ENCODE measurements at places on chromosomes 2 and 18.

GRCh38 chr2:99184811-99185210 lies 3.8 kb downstream of the MRPL30 start:
- no peak for DNase-seq

GRCh38 chr18:13597068-13597467 lies 129.3 kb downstream of the FAM210A start:
- DNase-seq = no peak

- no peak for DNase-seq
These were observed 26.3 kb downstream of the DHRS9 start for GRCh38 chr2:169095621-169096105.

DNA sequence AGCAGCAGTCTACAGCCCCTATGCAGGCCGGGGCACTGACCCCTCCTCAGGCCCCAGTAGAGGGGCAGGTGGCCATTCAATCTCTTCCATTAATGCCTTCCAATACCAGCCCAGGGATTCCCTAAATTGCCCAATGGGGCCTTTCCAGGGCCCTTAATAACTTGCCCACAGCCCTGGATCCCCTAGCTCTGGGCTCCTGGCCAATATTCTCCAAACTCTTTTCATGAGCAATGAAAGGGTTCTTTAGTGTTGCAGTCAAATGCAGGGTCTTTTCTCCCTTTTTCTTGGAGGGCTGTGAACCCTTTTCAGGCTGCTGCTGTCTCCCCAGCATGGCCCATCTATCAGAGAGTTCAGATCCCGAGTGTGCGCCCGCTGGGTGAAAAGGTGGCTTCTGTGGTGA lies 41.3 kb upstream of the SLC1A4 start:
- DNase-seq = peak; percentile 12

DNA sequence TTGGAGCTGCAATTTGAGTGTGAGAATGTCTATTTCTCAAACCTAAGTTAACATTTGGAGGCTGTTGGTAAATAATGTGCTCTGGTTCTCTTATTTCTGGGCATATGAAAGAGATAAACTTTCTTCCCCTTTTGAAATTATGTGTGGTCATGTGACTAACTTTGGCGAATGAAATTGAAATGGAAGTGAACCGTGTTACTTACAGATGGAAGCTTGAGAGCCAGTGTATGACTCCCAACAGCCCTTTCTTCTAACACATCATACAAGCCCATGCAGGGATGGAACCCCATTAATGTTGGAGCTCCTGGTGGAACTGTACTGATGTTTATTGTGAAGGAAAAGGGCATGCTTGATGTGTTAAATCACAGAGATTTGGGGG lies 725.8 kb downstream of the TSN start:
- DNase-seq = no peak

DNA sequence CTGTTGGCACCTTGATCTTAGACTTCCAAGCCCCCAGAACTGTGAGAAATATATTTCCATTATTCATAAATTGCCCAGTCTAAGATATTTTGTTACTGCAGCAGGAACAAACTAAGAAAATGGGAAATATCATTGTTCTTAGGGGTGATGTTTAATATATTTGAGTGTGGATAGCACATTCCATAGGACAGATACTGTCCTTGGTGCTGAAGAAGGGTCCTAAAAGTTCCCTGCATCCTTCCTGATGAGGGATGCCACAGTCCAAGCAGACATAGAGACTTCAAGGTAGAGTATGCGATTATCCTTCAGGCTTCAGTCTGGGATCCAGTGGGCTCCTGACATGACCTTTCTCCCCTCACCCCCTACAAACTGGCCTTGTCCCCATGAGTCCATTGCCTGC lies 689.0 kb downstream of the TDRD15 start:
- DNase-seq = no peak

DNA sequence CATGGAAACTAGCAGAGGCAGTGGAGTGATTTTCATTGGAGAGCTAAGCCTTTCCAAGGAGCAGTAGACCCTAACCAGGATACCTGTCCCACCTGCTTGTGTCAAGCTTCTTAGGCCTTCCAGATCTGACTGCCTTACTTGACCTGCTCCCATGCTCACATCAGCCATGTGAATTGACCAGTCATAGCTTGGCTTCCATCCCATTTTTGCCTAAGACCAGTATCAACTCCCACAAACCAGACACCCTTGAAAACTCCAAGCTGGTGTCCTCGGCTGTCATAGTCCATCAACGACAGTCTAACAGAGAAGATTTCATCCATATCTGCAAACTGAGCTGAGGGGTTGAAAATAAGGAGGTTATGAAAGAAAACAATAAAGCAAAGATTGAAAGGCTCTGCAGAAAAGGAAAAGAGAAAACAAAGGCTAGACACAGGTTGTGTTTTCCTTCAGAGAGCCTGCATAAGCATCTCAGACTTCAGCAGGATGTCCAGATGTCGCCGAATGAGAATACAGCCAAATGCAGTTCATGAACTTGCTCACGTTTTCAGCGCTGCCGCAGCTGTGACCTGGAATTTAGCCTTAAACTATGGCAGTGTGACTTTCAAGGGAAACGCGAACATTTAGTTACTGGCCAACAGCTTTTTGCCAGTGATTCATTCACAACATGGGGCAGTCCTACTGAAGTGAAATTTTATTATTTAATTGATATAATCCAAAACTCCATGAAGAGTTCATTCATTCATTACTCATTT lies 868.1 kb upstream of the ID2 start:
- no peak for DNase-seq

DNA sequence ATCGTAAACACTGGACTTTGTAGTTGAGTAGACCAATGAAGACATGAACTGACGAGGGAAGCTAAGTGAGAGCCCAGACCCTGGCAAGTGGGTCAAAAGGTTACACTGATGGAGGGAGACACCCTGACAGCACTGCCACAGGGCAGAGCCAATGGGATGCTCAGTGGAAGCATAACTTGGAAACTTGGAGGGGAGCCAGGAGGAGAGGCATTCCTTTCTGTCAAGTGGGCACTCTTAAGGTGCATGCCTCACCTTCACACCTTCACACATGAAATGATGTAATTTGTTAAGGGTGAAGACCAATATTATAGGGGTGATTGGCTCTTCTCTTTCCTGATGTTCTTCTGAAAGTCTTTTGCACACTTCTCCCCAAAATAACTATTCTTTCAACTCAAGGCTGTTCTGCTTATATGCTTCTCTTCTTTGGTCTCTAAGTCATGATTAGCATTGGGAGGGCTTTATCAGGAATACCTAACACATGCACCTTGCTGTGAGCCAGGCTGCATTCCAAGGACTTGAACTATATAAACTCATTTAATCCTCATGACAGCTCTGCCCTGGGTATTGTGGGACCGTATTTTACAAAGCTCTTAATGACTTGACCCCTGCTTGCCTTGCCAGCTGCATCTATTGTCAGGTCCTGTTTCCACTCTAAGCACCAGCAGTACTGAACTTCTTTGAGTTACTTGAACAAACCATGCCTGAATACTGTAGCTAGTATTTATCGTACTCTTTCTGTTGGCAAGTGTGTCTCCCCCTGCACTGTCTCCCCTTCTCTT lies 19.0 kb downstream of the RPL37A start:
- no peak for DNase-seq

GRCh38 chr2:21693081-21693480 lies 569.3 kb downstream of the TDRD15 start:
- DNase-seq = no peak

- no peak for DNase-seq
These were observed 32.3 kb downstream of the EML6 start for GRCh38 chr2:54755641-54756326.

GRCh38 chr18:41969881-41970280 lies 14.8 kb downstream of the PIK3C3 start:
- no peak for DNase-seq

- no peak for DNase-seq
These were observed 48.5 kb upstream of the DTNA start for GRCh38 chr18:34661464-34662087.

DNA sequence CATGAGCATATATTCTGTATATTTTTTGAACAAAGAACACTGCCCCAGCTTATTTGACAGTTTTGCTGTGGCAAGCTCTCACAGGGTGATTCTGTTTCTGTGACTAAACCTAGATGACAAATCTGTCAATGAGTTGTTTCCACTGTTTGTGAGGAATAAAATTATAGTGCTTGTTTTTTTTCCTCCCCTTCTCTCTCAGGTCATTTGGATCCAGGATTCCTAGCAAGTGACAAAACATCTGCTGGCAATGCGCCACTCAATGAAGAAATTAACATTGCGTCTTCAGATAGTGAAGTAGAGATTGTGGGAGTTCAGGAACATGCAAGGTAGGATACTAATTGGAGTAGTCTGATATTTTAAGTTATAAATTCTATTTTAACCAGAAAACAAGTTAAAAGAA lies 149.3 kb downstream of the HAUS1 start:
- no peak for DNase-seq

DNA sequence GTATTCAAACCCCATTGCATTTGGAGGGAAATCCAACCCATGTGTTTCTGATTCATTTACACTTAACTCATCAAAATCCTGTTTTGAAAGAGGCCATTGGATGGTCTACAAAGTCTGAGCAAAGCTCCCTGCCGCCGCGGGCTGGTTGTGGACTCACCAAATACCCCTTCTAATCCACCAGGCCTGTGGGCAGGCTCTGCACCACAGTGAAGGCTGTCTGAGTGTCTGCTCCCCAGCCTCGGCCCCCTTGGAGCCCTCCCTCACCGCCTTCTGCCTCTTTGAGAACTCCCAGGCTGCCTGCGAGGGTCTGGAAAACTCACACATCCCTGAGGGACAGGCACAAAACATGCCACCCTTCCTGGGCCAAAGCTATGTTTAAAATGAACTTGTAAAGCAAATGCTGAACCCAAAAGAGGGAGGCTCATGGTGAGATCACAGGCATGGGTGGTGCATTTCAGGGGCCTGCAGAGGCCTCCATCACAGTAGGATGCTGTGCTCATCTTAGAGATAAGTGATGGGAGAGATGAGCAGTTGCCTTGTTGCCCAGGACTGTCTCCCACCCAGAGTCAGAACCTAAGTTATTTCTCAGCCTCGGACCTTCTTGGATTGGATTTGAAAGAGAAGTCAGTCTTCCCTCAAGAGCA lies 225.0 kb downstream of the CYP26B1 start:
- no peak for DNase-seq

- peak; percentile 59 for DNase-seq
These were observed 125.8 kb upstream of the HNMT start for GRCh38 chr2:137838255-137839092.

DNA sequence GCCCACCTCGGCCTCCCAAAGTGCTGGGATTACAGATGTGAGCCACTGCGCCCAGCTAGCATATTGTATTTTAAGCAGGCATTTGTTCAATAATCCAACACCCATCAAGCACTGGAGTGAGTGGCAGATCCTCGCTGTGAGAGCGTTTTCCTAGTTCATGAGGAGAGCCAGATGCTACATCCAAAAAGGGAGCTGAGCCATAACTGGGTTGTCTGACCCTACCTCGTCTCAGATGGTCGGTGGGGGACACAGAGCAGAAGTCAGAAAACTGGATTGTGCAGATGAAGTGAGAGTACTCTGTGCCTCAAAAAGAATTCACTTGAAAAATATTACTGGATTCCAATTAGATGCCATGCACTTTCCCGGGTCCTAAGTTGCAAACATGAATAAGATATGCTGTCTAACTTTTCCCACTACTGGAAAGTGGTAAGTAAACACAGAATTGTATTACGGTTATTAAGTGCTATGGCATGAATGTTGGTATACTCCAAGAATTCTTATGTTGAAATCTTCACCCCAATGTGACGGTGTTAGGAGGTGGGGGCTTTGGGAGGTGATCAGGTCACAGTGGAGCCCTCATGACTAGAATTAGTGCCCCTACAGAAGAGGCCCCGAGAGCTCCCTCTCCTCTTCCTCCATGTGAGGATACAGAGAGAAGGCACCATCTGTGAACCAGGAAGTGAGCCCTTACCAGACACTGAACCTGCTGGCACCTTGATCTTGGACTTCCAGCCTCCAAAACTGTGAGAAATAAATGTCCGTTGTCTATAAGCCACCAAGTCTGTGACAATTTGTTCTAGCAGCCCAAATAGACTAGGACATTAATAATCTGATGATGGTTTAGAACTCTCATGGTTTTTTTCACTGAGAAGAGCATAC lies 21.5 kb downstream of the SOWAHC start:
- DNase-seq = no peak

DNA sequence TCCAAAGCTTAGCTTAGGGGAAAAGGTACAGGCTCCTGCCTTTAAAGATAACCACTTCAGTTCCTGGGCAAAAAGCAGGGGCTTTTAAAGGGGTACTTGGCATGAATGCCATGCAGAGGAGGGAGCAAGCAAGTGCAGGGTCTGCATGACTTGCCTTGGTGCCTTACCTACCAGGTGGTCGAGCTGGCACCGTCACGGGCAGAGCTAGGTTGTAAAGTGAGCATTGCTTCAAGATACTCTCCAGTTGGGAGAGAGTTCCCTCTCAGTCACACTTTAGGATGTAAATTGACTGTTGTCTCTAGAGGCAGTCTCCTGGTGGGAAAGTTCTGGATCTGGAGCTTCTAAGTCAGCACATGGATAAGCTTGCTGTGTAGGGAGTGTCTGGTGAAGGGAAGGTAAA lies 58.6 kb upstream of the MCFD2 start:
- DNase-seq = no peak

DNA sequence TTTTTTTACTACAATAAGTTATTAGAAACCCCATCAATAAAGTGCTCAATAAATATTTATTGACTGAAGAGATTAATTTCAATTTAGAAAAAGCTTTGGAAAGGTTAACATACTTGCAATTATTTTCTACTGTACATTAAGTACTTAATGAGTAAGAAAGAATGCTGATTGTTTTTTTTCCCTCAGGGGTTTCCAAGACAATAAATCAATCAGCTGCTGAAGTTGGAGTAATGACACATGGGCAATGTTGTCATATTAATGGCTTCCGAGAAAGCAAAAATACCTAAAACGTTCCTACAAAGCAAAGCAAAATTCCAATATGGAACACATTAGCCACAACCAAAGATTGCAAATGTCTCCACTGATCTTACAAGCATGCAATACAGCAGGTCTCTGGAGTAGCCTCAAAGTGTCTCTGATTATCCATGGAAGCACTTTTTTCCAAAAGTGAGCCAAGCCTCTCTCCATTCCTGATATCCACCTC lies 66.7 kb downstream of the ZC3H6 start:
- no peak for DNase-seq

GRCh38 chr2:227117852-227118251 lies 46.2 kb downstream of the COL4A4 start:
- no peak for DNase-seq

- no peak for DNase-seq
These were observed 373.6 kb downstream of the NUP35 start for GRCh38 chr2:183497861-183498260.

DNA sequence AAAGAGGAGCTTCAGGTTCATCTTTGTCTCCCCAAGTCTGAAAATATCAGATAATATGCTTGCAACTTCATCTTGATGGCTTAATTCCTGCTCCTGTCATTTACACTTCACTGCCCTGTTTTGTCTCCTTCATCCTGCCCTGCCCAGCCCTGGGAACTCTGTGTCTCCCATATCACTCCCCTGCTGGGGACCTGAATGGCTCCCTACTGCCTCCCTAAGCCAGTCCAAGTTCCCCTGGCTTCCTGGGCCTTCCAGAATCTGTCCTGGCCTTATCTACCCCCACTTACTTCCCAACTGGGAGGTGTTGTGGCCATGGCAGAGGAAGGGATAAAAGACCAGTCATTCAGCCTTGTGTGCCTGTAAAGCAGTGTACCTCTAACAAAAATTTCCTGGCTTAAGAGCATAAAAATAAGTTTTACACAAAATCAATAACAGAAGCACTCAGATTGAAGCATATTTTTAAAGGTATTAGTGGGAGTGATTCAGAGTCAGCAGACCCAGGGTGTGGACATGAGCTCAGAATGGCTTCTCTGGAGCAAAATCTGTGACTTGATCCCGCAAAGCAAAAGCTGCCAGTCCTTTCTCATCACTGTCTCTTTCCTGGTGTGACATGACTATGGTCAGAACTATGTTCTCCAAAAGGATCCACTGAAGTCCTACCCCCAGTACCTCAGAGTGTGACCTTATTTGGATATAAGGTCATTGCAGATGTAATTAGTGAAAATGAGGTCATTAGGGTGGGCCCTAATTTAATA lies 59.1 kb downstream of the INO80C start:
- DNase-seq = no peak
